Activated CD8-positive, alpha-beta memory T cell treated with anti-CD3 and anti-CD28 coated beads, Interleukin-2, amount 10 ng/mL, durations not matched to agents 7 days and 5 days (primary cell): ENCODE measurements at places on chromosomes 16 and 17.

DNA sequence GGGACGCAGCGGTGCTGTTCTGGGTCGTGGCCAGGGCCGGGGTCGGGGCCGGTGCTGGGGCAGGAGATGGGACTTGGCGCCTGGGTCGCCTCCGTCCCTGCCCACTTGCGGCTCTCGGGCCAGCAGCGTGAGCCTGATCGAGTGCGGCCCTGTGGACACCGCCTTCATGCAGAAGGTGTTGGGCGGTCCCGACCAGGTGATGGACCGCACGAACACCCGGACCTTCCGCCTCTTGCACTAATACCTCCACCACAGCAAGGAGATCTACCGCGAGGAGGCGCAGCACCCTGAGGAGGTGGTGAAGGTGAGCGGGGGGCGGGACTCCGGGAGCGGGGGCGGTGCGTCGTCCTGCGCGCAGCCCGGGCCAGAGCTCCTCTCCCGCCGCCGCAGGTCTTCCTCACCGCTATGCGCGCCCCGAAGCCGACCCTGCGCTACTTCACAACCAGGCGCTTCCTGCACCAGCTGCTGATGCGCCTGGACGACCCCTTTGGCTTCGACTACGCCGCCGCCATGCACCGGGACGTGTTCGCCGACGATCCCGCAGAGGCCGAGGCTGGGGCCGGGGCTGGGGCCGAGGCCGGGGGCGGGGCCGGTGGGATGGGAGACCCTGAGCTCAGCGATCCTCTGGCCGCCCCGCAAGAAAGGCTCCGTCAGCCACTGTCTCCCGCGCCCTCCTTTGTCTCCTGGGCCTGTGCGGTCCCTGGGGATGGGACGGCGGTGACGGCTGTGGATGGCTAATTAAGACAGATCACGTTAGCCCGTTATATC lies 4.5 kb upstream of the HSD17B1 start:
- peak; percentile 87 for DNase-seq

DNA sequence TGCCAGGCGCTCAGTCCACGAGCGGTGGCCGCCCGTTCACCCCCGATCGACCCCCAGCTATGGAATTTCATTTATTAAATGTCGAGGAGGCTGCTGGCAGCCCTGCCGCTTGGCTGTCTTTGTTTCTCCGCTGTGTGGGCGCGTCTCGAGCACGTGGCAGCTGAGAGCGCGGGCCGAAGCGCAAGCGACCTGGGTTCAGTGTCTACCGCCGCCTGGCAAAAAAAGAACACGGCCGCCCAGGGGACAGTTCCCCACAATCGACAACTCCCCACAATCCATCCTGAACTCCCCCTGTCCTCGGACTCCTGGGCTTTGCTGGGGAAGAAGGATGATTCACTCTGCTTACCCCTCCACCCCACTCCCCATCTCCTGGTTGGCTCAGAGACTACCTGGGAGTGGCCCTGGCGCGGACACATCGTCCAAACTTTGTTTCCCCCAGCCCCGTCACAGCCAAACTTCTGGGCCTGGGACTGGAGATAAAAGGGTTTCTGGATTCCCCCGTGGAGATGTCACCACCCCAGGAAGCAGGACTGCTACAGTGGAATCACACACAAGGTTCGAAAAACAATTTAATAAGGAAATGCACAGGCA lies 1.7 kb upstream of the ANKRD13B start:
- DNase-seq = no peak

DNA sequence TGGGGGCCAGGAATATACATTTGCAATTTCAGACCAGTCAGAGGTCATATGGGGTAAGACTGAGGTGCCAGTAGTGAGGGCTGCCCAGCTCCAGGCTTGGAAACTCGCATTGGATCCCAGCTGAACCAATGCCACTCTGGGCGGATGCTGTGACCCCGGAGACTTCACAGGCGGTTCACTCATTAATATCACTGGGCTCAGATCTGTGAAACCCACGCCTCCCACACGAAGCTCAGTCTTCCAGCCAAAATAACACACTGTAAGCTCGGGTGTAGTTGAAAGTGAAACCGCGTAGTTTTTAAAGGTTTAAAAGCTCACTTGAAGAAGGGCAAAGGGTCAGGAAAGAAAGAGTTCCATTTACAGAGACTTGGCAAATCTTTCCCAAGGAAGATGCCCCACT lies 254.8 kb downstream of the FOXL1 start:
- no peak for DNase-seq

GRCh38 chr17:79741401-79741750 lies 10.6 kb downstream of the ENPP7 start:
- no peak for DNase-seq

DNA sequence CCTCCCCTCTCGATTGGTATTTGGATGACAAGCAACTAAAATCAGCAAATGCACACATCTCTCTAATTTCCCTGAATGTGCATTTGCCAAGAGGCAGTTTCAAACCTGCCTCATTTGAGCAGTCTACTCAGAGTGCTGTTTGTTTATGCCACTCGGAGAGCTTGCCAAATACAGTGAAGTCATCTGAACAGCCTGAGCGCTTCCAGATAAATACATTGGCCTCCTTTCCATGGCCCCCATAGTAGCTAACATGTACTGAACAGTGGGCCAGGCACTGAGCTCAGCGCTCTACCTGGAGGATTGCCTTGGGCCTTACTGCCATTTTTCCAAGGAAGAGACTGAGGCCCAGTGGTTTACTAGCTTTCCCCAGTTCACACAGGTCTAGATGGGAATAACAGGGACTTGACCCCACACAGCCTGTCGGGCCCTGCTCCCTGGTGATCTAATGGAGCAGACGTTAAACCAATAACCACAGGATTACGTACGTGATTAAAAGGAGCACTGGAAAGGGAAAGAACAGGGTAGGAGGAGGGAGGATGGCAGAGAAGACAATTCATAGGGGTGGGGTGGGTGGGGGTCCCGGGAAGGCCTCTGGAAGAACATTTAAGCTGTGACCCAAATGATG lies 18.7 kb upstream of the ANKRD40CL start:
- DNase-seq = no peak

GRCh38 chr17:70238228-70238627 lies 68.9 kb downstream of the KCNJ2 start:
- DNase-seq = no peak

- DNase-seq = no peak
Observed at GRCh38 chr16:16989368-16989767, 481.4 kb downstream of the XYLT1 start.

DNA sequence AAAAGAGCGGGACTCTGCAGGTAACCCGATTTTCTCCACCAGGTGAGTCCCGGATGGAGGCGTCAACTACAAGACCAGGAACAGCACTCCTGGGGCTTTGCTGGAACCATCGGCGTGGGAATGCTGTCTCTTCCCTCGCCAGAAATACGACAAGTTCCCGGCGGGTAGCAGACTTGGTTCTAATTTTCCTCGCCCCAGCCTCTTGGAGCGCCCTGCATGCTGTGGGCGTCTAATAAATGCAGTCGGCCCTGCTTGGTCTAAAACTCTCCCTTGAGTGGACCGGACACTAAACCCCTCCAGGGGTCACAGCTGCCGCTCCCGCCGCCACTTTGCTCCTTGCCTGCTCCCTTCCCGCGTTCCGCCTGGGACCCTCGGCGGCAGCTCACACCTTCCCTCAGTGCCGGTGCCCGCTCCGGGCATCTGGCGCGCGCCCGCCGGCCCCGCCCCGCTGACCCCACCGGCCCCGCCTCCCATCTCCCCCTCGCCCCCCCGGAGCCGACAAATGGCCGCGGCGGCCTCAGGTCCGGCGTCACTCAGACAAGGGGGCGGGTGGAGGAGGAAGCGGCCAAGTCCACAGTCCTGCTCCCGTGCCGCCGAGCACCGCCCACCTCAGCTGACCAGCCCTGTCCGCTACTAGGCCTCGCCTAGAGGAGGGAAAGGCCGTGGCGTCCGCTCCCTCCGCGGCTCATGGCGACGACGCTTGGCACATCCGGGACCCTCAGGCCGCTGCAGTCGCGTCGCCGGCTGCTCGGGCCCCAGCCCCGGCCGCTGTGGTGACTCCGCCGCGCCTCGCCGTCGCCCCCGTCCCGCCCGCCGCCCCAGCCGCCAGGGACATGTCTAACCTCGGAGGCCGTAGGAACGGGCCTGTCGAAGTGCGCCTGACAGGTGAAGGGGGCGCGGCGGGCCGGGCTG lies 65.8 kb downstream of the KPNA2 start:
- DNase-seq = peak; percentile 80

GRCh38 chr16:71854369-71854948 lies 8.7 kb downstream of the ATXN1L start:
- DNase-seq = no peak

GRCh38 chr17:66522591-66523272 lies 220.3 kb downstream of the PRKCA start:
- DNase-seq = peak; percentile 55

- DNase-seq = no peak
Observed at GRCh38 chr16:20851601-20852000, 45.3 kb downstream of the REXO5 start.

DNA sequence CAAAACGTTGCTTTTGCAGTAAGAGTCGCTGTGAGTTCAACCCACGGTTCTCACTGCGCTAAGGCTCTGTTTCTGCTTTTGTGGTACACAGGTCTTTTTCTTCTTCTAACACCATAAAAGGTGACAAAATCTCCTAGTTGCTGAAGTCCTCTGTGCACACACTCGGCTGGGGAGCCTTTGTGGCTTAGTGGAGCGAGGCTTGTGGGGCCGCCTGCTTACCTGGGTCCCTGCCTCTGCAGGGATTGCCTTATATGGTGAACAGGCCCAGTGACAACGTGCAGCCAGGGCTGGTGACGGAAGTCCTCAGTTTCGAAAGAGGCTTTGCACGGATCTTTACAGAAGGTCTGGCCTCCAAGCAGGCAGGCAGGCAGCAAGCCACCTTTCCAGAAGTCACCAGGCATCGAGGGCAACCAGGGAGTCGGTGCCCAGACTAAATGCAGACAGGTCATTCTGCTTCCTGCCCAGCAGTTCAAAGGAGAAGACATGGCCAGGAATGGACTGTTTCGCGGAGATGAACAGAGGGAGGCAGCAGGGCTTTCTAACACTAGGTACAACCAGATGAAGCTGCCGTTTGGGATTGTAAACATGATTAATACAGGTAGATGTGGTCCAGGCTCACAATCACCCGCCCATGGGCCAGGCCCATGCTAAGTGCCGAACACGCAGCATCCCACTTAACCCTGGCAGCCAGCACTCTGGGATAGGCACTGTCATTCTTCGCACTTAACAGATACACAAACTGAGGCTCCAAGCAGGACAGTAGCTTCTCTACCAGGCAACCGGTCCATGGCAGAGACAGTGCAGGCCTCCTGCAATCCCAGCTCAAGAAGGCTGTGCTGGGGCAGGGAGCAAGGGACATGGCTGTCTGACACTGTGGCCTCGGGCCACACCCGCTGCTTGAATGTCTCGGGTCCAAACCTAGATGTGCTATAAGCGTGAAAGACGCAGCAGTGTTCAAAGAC lies 10.7 kb upstream of the MEAK7 start:
- peak; percentile 98 for DNase-seq

- no peak for DNase-seq
Observed at GRCh38 chr16:85127379-85127723, 15.1 kb upstream of the CIBAR2 start.

DNA sequence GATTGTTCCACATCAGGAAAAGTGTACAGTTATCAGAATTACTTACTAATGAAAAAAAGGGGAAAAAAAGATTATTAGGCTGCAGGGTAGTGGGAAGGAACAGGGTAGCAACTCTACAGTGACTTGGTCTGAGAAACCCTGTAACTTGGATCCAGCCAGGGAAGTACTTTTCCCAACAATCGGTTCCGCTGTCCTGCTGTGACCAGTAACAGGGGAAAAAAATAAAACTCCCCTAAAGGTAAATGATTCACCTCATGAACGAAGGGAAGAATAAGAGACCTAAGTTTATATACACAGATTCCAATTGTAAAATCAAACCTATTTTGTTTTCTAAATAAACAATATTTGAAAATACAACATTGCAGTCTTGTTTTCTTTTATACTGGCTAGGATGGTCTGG lies 189.9 kb downstream of the WWOX start:
- DNase-seq = no peak

DNA sequence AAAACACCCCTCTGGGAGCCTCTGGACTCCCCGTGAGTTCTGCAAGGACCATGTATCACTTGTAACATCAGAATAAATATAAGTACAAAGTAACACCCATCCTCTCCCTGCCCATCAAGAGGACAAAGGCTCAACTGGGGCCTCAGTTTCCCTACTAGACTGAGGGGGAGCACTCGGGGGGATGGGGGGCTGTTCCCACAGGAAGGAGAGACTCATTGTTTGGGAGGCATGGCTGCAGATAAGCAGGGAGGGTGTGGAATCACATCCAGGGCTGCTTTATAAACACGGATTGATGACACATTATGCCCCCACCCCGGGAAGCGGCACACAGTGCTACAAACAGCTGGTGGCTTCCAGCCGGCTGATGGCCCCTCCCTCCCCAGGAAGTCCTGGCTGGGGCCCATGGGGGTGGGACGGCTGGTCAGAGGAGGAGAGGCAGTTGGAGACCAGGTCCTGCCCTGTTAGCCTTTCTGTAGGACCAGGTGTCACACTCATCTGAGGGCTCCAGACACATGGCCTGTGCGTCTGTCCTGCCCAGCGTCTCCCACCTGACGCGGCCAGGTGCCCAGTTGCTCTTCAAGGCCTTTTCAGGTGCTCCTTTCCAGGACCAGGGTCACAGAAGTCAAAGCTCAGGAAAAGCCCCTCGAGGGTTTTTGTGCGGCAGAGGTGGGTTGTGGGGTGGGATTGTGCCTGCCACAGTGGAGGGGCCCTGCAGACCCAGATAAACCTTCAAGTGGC lies 1.3 kb upstream of the MPG start:
- peak; percentile 56 for DNase-seq

- no peak for DNase-seq
Observed at GRCh38 chr17:68600067-68600930, 868 bp downstream of the FAM20A start.

GRCh38 chr17:13636951-13637350 lies 35.2 kb upstream of the HS3ST3A1 start:
- no peak for DNase-seq

DNA sequence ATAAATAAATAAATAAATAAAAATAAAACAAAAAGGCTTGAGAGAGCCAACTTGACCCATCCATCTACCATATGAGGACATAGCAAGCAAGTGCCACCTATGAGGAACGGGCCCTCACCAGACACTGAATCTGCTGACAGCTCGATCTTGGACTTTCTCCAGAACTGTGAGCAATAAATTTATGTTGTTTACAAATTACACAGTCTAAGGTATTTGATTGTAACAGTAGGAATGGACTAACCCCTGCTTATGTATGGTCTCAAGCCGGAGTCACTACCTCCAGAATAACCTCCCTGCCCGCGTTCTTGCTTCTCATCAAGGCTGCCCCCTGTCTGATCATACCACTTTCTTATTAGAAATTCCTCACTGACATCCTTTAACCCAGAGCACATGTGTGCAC lies 9.9 kb downstream of the SLC5A11 start:
- DNase-seq = no peak

GRCh38 chr16:72162105-72162692 lies 9.8 kb downstream of the PMFBP1 start:
- no peak for DNase-seq

GRCh38 chr16:87832137-87832527 lies 37.2 kb downstream of the SLC7A5 start:
- DNase-seq = no peak

- no peak for DNase-seq
Observed at GRCh38 chr17:50979524-50979927, 113.4 kb upstream of the TOB1 start.

- DNase-seq = no peak
Observed at GRCh38 chr16:19645557-19645981, 72.5 kb downstream of the KNOP1 start.

- no peak for DNase-seq
Observed at GRCh38 chr17:3983606-3984484, 19.6 kb upstream of the ATP2A3 start.
